Left ventricle myocardium inferior (tissue), 1 donor: ENCODE measurements at places on chromosomes 4 and X. TPM values are rescaled to one million over a fixed set of nuclear protein-coding genes. Genes with fewer than 3 reads are reported as not detected.
A peak's percentile ranks its signal among the peaks of the same experiment; 100 is the strongest.

The HNRNPD gene
- total RNA-seq = 93.0 TPM

GRCh38 chr4:32462944-32463343, 1742.8 kb downstream of the PCDH7 start:
- no peaks in the 10 kb centered on the region for H3K36me3 ChIP-seq
- H3K27ac ChIP-seq = no peak overlapping the region
- no peak overlapping the region for H3K4me3 ChIP-seq

The GAGE12F gene
- not detected for total RNA-seq

- no peaks in the 10 kb centered on the region for H3K36me3 ChIP-seq
- H3K27me3 ChIP-seq = no peaks in the 10 kb centered on the region
- no peaks in the 10 kb centered on the region for H3K4me1 ChIP-seq
- H3K4me3 ChIP-seq = no peak overlapping the region
Observed at GRCh38 chr4:35229021-35229420, 1015.3 kb downstream of the ARAP2 start.

DNA sequence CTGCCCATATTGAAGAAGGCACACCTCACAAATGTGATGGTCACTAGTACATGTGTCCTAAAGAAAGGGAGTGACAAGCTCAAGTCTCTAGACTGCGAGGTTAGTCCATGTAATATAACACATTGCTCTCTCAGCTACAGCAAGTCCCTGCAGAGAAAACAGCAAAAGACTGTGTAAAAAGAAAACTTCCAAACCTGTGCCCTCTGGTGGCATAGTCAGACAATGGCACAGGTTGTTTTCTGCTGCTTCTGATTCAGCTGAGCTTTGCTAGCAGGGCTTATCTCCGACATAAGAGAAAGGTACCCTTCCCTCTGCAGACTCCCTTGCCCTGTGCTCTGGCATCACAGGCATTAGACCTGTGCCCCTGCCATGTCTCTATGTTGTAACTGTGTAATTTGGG, 1.4 kb upstream of the SERPINA7 start:
- H3K27ac ChIP-seq = no peak overlapping the region
- H3K36me3 ChIP-seq = no peaks in the 10 kb centered on the region
- no peak overlapping the region for H3K4me3 ChIP-seq
- H3K4me1 ChIP-seq = no peaks in the 10 kb centered on the region

DNA sequence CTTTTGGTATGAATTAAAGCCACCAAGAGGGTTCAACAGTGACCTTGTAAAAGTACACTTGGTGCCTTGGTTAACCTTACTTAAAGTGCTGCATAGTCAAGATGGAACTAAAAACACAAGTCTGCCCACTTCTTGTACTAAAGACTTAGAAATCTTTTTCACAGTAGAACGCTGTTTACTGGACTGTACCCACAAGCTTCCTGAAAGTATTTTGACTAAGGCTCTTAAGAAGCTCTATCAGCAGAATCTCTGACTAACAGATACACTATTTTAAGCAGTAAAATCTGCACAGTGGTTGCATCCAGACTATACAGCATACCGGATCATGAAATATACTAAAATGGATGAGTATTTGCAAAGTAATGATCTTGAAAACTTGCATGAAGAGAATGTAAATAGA, 7.2 kb downstream of the RAB28 start:
- peaks cover 69% of the 10 kb centered on the region for H3K4me1 ChIP-seq
- H3K27me3 ChIP-seq = no peaks in the 10 kb centered on the region
- DNase-seq = no peak
- H3K27ac ChIP-seq = peak overlapping the region; percentile 43
- H3K4me3 ChIP-seq = peak overlapping the region; percentile 2
